ENCODE measurements at places on chromosomes 7 and 10.
A peak's percentile ranks its signal among the peaks of the same experiment; 100 is the strongest.

GRCh38 chr10:125284875-125285597 is 124.7 kb upstream of the CTBP2 start:
- no peak for DNase-seq

- DNase-seq = no peak
Observed at GRCh38 chr7:81529785-81530184, 240.1 kb downstream of the HGF start.

DNA sequence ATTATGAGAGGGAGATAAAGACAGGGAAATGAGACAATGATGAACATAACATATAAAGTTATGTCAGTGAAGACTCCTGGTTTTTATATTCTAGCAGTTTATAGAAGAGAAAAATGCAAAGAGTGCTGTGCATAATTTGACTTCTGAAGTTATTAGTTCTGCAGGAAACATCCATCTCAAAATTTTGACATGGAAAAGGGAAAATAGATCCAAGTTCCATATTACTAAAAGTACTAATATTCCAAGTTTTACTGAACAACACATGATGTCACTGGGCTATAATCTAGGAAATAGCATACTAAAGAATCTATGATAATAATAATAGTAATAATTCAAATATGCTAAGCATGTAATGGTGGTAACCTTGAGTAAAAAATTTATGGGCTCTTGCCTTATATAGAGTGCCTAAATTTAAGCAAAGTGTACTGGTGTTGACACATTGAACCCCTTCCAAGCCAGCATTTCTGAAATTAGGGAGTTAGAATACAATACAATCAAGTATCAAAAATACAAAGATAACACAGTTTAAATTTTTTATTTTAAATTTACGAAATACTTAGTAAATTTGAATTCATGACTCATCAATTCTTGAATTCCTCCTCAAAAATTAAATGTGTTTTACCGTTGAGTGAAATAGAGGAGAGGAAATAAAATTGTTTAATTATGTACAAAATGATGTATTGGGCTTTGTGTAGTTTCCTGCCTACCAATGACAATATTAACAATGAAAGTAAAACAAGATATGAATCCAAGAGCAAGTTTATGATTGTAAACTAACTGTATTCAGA is 102.8 kb upstream of the KCND2 start:
- DNase-seq = no peak

- DNase-seq = no peak
Observed at GRCh38 chr10:59470570-59470969, 108.2 kb upstream of the FAM13C start.

DNA sequence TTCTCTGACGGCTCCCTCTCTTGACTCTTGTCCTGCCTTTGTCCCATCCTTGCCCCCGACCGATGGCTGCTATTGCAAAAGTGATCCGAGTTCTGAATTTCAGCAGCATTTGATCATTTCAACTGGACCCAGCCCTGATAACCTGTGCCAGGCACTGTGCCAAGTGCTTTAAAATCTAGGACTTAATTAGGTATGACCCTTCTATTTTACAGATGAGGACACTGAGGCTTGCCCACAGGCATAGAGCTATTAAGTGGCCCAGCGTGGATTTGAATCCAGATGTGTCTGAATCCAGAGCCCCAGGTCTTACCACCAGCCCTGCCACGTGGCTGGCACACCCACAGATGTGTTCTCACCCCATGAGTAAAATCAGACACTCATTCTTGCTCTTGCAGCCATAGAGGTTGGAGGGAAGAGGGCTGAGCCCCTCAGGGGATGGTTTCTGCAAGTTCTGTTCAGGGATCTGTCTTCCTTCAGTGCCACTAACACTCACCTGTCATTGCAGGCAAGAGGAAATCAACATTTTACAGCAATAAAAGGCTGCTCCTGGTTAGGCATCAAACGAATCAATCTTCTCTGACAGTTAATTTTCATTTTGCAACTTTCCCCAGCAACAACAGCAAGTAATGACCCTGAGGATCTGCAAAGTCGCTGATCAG is 101.2 kb downstream of the GRID1 start:
- DNase-seq = no peak

DNA sequence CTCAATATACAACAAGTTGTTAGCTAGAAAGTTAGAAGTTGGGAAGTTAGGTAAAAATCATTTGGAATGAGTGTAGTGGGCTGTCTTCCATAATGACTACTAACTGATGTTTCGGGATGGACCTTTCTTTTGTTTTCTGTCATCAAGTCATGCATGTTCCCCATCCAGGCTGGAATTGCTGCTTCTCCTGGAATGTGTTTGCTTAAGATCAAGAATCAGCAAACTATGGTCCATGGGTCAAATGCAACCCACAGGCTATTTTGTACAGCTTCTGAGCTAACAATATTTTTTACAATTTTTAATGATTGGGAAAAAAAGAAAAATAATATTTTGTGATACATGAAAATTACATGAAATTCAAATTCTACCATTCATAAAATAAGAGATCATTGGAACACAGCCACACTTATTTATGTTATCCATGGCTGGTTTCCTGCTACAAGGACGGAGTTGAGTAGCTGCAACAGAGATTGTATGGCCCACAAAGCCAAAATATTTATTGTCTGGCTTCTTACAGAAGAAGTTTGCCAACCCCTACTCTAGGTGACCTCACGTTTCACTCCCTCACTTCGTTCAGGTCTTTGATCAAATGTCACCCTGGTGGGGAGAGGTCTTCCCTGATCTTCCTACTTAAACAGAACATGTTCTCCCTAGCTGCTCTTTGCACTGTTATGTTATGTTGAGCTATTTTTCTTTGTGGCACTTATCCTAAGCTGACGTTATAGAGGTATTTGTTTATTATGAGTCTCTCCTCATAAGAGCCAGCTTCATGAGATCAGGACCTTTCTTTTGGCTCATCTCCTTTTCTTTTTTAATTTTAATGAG is 127.1 kb downstream of the RALA start:
- no peak for DNase-seq

- DNase-seq = no peak
Observed at GRCh38 chr7:25619381-25619780, 391.1 kb upstream of the NPVF start.

- DNase-seq = peak; percentile 63
Observed at GRCh38 chr7:87220026-87220733, 648 bp upstream of the TMEM243 start.

DNA sequence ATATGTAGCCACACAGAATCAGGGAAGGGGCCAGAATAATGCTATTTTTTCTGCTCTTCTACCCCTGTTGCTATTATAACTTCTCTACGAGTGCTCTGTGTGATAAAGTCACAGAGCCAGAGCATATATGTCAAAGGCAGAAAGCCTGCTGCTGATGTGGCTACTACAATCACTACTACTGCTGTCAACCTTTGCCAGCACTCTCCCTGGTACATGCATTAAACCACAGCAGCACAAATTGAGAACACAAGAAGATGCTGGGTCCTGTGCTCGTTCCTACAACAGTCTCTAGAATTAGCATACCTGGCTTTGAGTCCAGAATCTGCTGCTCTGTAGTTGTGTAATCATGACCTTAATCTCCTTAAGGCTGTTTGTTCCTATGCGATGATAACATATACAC is 108.6 kb downstream of the SEMA3A start:
- DNase-seq = no peak

DNA sequence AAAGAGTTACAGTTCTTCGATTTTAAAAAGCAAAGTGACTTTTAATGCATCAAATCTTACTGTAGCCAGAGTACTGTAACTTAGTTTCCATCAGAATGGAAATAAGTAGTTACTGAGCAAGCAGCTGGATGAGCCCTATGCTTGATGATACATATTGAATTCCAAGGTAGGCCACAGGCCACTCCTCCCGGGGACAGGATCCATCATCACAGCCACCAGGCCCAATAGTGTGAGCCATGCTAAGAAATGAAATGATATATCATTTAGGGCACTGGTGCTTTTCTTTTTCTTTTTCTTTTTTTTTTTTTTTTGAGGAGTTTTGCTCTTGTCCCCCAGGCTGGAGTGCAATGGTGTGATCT is 42.9 kb upstream of the TOMM7 start:
- DNase-seq = no peak

DNA sequence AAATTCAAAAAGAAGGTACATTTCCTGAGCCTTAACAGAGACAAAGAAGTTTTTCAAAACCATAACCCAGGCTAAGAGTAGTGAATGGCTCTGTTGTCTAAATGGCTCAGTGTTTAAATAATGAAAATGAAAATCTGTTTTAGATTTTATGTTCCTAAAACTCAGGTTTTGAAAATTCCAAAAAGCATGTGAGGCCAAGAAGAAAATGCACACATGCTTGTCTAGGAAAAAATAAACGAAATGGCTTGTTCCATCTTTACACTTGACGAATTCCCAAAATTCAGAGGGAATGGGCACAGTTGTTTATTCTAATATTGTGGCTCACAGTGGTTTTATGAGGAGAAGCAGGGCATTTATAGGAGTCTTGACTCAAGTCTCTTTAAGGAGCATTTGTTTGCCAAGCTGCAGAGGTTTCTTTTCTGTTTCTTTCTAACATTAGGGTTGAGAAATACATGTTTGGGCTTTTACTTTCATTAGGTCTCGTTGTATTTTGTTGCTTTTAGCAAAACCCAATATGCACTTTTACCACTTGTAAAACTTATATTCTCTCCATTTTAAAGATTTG is 527.6 kb upstream of the ANKRD30A start:
- no peak for DNase-seq

GRCh38 chr7:137590071-137590755 is 246.7 kb upstream of the PTN start:
- DNase-seq = no peak

- no peak for DNase-seq
Observed at GRCh38 chr7:16015981-16016380, 329.5 kb upstream of the MEOX2 start.

- no peak for DNase-seq
Observed at GRCh38 chr10:102804382-102805055, 32.7 kb downstream of the CYP17A1 start.

DNA sequence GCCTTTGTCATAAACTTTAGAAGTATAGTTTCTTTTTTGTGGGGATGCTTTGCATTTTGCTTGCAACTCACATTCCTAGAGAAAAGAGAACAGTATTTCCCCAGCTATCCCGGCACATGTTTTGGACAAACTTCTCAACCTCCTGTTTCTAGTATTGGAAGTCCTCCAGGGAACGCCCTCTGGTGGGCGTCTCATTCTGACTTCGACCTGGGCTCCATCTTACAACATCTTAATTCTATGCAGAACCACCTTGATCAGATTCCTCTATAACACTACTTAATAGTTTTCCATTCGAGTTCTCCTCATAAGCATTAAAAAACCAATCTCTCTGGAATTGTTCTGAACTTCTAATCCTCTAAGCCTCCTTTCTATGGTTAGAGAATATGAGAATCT is 139.5 kb upstream of the FZD8 start:
- no peak for DNase-seq

GRCh38 chr7:149317986-149318672 is 56.1 kb downstream of the ZNF783 start:
- DNase-seq = no peak

DNA sequence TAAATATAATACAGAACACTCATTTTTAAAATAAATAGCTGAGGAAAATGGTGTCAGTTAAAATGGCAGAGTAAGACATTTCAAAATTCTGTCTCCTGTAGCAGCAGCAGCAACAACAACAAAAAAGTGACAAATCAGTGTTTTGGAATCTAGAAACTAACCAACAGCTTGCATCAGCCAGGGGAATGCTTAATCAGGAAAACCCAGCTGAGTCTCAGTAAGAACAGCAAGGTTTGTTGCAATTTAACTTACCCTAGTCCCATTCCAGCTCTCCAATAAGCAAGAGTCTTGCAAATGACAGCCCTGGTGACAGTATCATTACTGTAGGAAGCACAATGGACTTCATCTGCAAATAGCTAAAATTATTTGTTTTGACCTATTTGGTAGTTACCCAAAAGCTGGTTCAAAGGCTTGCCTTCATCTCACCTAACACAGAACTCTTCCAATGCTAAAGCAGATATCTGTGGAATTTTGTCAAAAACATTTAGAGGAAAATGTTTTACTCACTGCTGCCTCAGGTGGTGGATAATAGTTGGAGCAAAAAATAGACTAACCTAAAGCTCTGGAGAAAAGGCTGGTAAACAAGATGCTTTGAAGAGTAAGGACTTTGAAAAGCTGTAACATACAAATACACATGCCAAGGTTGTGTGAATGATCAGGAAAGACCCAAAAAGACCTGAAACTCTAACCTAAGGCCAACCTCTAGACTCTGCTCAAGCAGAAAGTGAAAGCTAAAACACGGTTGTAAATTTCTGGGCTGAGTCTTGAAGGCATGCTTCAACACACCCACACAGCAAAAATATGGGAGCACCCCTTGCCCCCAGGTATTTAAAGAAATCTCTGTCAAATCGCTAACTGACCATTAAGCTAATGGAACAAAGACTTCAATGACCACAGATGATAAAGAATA is 9.9 kb upstream of the ARHGAP22 start:
- DNase-seq = peak; percentile 36

DNA sequence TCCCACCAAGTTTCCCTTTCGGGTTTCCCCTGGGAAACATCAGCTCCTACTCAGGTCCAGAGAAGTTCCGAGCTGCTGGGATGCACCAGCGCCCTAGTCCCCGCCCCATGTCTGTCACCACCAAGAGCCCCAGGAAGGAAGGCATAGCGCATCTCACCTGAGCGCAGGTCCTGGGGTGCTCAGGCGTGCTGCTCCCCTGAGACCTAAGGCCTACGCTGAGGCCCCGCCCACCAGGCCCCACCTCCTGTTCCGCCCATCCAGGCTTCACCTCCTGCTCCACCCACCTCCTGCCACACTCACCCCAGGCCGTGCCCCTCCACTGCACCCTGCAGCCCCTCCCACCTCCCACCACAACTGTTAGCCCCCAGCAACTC is 1.2 kb upstream of the TFR2 start:
- no peak for DNase-seq

Data from astrocyte (in vitro differentiated cells and primary cell).